ENCODE measurements at places on chromosomes 11 and 22.

- no peaks in the 10 kb centered on the region for H3K36me3 ChIP-seq
- H3K4me3 ChIP-seq = no peak overlapping the region
- DNase-seq = no peak
- H3K27me3 ChIP-seq = peaks cover 81% of the 10 kb centered on the region
- no peaks in the 10 kb centered on the region for H3K4me1 ChIP-seq
These were observed 38.6 kb upstream of the LMO2 start for GRCh38 chr11:33930317-33931021.

GRCh38 chr11:13116491-13116890 is 107.4 kb downstream of the RASSF10 start:
- H3K4me1 ChIP-seq = peaks cover 69% of the 10 kb centered on the region
- no peak overlapping the region for H3K4me3 ChIP-seq
- no peak overlapping the region for H3K27ac ChIP-seq
- H3K36me3 ChIP-seq = no peaks in the 10 kb centered on the region
- no peak for DNase-seq
- no peaks in the 10 kb centered on the region for H3K27me3 ChIP-seq

DNA sequence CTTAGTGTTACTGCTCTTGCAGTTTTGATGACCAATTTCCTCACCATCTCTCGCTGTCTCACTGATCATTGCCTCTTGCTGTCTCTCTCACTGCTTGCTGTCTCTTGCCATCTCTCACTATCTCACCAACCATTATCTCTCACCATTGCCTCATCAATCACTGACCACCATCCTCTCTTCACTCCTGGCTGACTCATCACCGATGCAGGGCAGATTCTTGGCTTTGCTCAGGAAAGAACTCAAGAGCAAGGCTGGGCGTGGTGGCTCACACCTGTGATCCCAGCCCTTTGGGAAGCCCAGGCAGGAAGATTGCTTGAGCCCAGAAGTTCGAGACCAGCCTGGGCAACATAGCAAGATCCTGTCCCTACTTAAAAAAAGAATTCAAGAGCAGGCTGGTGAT is 66.3 kb upstream of the SYN3 start:
- no peaks in the 10 kb centered on the region for H3K36me3 ChIP-seq
- DNase-seq = no peak
- H3K27me3 ChIP-seq = no peaks in the 10 kb centered on the region
- H3K27ac ChIP-seq = no peak overlapping the region
- no peaks in the 10 kb centered on the region for H3K4me1 ChIP-seq

DNA sequence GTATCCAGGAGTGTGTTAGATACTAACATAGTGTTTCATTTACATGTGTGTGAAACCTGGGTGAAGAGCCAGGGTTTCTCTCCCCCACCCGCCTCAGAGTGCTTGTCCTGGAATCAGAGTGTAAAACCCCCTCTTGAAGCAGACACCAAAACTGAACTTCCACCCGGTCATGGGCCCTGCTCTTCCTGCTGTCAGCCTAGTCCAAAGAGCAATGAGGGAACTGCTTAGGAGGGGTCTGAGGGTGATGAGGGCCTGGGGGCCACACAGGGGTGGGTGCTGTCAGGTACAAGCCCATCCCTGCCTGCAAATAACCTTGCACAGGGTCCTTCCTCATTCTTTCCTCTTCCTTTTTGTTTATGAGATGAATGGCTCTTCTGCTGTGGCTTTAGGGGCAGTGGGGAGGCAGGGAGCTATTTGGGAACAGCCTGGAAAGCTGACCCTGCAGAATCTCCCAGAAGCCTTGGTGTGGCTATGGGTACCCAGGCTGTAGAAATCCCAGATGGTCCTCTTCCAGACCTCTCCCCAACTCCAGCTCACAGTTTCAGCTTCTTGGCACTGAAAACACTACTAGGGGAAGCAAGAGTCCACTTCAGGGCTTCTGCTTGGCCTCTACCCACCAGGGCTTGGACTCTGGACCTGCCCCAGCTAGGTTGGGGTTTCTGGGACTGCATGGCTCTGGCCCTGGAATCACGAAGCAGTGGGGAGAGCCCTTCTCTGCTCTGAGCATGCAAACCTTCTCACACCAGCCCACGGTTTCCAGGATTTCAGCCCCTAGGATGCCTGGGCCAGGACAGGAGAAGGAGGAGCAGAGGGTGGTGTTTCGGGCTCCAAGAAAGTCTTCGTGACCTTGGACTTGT is 8.5 kb downstream of the BATF2 start:
- peaks cover 13% of the 10 kb centered on the region for H3K27me3 ChIP-seq
- no peak overlapping the region for H3K27ac ChIP-seq
- H3K4me1 ChIP-seq = peaks cover 12% of the 10 kb centered on the region
- H3K4me3 ChIP-seq = no peak overlapping the region
- H3K36me3 ChIP-seq = peaks cover 5% of the 10 kb centered on the region

GRCh38 chr11:10797531-10797930 is 11.2 kb downstream of the EIF4G2 start:
- no peaks in the 10 kb centered on the region for H3K27me3 ChIP-seq
- H3K4me1 ChIP-seq = peaks cover 31% of the 10 kb centered on the region

DNA sequence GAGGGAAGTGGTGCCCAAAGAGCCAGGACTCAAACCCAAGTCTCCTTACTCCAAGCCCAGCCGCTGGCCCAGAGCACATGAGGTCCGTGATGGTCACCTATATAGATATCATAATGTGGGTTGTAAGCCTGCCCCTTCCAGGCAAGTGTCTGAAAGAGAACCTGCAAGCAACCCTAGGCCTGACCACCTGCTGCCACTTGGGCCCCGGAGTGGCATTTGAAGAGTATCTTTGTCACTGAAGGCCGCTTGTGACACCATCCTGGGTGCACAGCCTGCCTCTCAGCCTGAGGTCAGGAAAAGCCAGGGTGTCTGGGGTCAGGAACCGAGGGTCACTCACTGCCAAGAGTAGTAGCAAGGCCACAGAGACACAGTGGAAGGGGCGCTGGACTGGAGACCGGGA is 32.4 kb downstream of the OTOG start:
- no peaks in the 10 kb centered on the region for H3K36me3 ChIP-seq
- H3K4me1 ChIP-seq = no peaks in the 10 kb centered on the region
- H3K27me3 ChIP-seq = peaks cover 43% of the 10 kb centered on the region
- H3K27ac ChIP-seq = no peak overlapping the region

All from Calu3 (cell line).